ENCODE measurements at places on chromosomes 7 and 10.

- DNase-seq: no peak
Measured at GRCh38 chr10:109324721-109325120, 598.6 kb downstream of the XPNPEP1 start.

DNA sequence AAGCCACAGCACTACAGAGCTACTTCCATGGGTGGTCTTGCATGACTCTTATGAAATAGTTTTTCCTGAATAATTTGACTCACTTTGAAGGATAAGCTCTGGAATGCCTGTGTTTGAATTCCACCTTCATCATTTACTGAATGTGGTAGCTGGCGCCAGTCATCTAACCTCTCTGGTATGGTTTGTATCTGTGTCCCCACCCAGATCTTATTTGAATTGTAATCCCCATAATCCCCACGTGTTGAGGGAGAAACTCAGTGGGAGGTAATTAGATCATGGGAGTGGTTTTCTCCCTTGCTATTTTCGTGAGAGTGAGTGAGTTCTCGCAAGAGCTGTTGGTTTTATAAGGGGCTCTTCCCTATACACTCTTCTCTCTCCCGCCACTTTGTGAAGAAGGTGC, 11.2 kb upstream of the SLC13A1 start:
- no peak for DNase-seq

DNA sequence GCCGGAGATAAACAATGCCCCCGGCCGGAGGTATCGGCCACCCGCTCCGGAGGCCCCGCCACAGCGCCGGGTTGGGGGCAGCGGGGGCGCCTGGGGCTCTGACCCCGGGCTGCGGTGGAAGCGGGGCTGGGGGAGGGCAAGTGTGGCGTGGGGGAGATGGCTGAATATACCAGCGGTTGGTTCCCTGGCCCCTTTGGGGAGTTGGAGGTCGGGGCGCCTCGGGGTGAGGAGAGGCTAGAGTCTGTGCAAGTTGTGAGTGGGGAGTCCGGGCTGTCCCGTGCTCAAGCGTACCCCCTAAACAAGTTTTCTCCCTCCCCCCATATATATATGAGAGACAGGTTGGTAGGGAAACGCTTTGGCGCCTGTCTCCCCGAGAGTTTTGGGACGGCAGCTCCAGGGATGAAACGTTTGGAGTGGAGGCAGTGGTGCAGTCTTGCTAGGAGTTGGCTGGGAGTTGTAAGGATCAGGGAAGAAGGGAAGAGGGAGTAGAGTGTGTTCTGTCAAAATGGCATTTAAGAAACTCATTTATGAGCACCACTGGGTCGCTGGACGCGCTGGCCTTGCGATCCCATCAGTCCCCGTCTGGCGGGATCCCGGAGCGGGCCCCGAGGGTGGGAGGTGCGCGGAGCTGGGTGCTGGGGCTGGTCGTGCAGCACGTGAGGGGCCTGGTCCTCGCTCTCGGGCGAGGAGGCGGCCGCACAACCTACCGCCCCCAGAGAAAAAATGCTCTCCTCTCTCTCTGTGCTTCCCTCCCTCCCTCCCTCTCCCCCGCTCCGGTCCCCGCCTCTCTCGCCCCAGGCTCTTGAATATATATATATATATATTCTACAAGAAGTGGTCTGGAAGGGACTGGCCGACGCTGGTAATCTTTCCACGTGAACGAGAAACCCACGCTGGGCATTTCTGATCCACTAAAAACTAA, 1.1 kb downstream of the TET1 start:
- no peak for DNase-seq

- no peak for DNase-seq
Measured at GRCh38 chr10:4130685-4131084, 345.7 kb upstream of the KLF6 start.

GRCh38 chr10:72660220-72660619, 31.7 kb upstream of the MCU start:
- no peak for DNase-seq

GRCh38 chr10:132255489-132256344, 52.0 kb downstream of the STK32C start:
- no peak for DNase-seq

Measured in NCI-H1417 treated with DMSO at 0.1 percent for 48 hours (cell line).